Activated T-cell treated with anti-CD3 and anti-CD28 coated beads, Interleukin-2, amount 50 U/mL, for 4 hours (primary cell): ENCODE measurements at places on chromosomes 13 and 19. TPM values are rescaled to one million over a fixed set of nuclear protein-coding genes. Genes with fewer than 3 reads are reported as not detected.

DNA sequence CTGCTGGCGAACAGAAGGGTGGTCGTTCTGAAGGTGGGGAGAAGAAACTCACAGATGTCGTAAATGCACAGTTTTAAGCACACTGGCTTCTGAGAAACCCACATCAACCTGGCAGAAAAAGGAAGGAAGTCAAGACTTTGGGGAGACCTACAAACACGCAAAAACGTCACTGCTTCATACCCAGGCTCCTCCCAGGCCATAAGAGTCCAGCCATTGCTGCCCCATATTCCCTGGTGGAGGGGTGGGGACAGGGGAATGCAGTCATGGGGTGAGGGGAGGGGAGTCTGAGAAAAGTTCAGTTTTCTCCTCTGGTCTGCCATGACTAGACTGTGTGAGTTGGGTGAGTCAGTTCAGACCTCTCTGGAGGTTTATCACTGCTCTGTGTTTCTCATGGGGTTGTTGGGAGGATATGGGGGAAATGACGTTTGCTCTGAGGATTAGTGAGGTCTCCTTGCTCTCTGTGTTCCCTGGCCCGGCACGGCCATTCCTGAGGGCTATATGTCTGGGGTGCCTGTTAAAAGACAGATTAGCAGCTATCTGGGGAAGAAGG lies 139.0 kb downstream of the FLT1 start:
- no peak for DNase-seq

DNA sequence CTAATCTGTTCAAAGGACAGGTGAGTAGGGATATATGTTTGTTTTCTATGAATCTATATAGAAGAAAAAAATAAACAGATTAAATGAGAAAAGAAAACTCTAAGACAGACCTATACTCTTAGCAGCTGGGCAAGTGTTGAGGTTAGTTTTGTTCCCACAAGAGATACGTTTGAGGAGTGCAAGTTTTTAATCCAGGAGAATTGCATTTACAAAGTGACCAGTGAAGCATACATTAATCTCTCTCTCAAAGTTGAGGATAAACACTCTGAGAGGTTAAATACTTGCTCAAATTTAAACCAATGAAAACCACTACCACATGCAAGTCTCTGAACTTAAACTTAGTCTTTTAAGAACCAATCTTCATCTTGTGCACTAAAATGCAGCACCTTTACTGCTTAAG lies 930.5 kb upstream of the MIR17HG start:
- DNase-seq, result no peak

DNA sequence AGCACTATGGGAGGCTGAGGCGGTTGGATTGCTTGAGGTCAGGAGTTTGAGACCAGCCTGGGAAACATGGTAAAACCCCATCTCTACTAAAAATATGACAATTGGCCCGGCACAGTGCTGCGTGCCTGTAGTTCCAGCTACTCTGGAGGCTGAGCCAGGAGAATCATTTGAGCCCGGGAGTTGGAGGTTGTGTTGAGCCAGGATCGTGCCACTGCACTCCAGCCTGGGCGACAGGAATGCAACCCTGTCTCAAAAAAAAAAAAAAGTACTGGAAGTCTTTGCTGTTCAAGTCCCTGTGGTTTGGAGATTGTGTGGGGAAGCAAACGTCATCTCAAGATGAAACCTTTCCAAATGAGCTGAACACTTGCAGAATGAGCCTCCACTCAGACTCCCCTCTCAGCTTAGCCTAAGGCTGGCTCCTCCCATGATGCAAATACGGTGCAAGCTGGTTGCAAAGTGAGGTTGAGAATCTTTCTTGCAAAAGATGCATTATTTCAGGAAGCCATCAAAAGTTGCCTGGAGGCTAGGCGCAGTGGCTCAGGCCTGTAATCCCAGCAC lies 46.2 kb downstream of the MYO9B start:
- DNase-seq, result no peak

GRCh38 chr19:38376576-38376975 lies 2.2 kb downstream of the PSMD8 start:
- no peak for DNase-seq

GRCh38 chr19:8494158-8494557 lies 8.3 kb downstream of the PRAM1 start:
- no peak for DNase-seq

DNA sequence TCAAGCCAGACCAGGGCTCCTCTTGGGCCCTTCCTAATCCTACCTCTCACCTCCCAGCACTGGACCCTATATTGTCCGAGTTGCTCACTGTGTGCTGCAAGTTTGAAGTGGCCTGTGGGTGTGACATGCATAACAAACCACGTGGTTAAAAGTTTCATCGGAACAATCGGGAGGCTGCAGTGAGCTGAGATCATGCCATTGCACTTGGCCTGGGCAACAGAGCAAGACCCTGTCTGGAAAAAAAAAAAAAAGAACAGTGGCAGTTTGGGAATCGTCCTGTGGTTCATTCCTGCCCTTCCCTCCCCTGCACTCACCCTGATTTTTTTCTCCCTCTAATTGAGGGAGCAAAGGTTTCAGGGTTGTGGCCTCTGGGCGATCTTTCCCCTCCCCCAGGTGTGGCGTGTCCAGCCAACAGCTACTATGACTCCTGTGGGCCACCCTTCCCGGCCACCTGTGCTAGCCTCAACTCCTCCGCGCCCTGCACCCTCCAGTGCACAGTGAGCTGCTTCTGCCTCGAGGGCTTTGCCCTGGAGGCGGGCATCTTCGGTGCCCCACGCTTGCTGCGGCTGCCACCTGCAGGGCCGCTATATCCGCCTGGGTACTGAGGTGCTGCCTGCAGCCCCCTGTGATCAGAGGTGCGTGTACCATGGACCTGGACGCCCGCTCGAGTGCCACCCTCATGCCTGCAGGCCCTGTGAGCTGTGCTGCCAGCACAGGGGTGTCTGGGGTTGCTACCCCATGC lies 16.3 kb upstream of the FXYD3 start:
- no peak for DNase-seq

GRCh38 chr19:18203408-18203862 lies 407 bp downstream of the RAB3A start:
- DNase-seq, result no peak

DNA sequence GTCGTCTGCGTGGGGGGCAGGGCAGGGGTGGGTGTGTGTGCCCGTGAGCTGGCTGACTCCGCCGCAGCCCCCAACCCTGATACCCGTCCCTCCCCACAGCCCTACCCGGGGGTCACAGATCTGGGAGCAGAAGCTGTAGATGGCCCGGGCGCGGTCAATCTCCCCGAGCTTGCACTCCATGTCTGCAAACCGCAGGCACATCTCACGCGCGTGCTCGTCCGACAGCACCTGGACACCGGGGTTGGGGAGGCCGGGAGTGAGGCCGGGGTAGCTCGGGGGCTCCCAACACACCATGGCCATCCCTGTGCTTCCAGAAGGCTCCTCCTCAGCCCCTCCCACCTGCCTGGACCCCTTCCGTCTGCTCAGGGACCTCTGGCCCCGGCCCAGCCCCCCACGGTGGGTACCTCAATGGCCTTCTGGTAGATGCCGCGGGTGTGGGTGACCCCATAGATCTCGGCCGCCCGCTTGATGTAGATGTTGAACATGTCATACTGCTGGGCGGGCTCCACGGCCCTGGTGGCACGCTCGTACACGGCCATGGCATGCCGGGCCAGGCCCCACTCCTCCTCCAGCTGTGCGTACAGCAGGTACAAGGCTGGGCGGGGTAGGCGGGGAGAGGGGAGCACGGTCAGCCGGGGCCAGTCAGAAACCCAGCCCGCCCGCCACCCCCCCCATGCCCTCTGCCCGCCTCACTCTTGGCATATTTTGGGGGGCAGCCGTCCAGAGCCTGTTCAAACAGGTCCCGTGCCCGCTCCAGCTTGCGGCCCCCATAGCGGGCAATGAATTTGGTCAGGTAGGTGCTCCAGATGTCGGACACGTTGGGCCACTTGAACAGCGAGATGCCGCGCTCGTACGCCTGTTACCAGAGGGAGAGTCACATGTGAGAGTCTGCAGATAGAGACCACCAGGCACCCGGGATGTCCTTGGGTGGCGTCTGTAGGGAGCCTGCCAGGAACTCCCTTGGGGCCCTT lies 8.6 kb downstream of the XAB2 start:
- DNase-seq, result no peak

GRCh38 chr13:41326661-41327060 lies 15.6 kb downstream of the NAA16 start:
- no peak for DNase-seq

DNA sequence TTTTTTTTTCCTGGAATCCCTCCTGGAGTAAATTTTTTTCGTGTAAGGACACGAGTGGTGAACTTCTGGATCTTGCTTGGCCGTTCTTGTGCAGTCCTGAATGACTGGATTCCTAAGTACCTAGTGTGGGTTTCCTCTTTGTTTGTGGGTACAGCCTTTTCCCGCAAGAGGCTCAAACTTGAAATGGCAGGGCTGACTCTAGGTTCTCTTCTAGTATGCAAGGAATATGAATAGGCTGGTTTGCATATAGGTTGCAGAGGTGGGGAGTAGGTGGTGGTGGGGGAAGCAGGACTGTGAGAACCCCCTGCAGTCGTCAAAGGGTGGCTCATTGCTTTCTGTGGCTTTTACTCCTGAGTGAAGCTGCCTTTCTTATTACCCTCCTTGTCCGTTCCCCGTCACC lies 13.6 kb downstream of the UBAC2 start:
- peak; percentile 32 for DNase-seq

DNA sequence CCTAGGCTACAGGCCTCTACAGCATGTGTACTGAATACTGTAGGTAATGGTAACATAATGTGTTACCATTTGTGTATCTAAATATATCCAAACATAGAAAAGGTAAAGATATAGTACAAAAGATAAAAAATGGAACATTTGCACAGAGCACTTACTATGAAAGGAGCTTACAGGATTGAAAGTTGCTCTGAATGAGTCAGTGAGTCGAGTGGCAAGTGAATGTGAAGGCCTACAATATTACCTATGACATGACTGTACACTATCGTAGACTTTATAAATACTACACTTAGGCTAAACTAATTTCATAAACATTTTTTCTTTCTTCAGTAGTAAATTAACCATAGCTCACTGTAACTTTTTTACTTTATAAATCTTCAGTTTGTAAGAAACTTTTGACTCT lies 35.1 kb downstream of the LPAR6 start:
- no peak for DNase-seq

GRCh38 chr19:1113986-1114483 lies 10.2 kb downstream of the GPX4 start:
- DNase-seq, result no peak

DNA sequence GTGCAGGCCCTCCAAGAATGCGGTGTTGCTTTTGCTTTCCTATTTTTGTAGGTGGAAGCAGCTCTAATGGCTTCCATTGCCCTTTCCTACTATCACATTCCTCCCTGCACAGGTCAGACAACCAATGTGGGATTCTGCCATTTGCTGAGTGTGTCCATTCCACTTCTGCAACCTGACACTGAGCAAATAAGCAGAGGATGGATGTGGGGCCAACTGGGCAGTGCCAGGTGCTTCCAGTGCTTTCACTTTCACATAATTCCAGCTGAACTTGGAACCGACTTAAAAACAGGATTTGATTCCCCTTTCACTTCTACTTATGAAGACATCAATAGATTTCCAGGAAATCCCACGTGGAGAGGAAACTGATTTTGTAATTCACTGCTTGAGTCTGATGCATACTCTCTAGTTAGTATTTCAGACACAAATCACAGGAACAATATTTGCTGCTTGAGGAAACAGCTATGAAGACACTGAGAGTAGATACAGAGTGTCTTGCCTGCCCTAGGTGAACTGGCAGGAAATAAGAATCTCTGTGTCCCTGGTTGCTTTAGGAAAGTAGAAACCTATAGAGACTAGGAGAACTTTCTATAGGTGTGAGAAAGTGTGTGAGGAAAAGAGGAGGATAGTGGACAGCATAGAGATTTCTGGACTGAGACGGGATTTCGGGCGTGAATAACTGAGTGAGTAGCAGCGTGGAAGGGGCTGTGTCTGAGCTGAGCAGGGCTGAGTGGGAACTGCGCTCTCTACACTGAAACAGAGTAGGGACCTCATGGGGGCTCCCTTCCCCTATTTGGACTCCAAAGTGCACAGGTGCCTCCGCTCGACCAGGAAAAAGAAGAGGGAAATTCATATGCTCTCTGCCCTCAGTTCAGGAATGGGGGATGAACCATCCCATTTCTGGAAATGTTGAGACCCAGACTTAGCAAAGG lies 22.5 kb downstream of the LGALS16 start:
- no peak for DNase-seq

Gene CYP2S1
- 0.24 TPM for total RNA-seq

Gene KLK4
- total RNA-seq, result not detected

Gene ICAM5
- 4.3 TPM for total RNA-seq

Gene VAV1
- 70.7 TPM for total RNA-seq

Gene HNRNPUL1
- total RNA-seq, result 238 TPM

Gene TNFRSF19
- 0.05 TPM for total RNA-seq

Gene ONECUT3
- total RNA-seq, result not detected

Gene SH3GL1
- 52.6 TPM for total RNA-seq
